ENCODE measurements at places on chromosomes 2 and 18. TPM values are rescaled to one million over a fixed set of nuclear protein-coding genes. Genes with fewer than 3 reads are reported as not detected.
A peak's percentile ranks its signal among the peaks of the same experiment; 100 is the strongest.

- no peak for DNase-seq
These were observed 36.0 kb upstream of the STAT1 start for GRCh38 chr2:191049728-191050639.

Gene TSHZ1
- polyA plus RNA-seq: 4.8 TPM

DNA sequence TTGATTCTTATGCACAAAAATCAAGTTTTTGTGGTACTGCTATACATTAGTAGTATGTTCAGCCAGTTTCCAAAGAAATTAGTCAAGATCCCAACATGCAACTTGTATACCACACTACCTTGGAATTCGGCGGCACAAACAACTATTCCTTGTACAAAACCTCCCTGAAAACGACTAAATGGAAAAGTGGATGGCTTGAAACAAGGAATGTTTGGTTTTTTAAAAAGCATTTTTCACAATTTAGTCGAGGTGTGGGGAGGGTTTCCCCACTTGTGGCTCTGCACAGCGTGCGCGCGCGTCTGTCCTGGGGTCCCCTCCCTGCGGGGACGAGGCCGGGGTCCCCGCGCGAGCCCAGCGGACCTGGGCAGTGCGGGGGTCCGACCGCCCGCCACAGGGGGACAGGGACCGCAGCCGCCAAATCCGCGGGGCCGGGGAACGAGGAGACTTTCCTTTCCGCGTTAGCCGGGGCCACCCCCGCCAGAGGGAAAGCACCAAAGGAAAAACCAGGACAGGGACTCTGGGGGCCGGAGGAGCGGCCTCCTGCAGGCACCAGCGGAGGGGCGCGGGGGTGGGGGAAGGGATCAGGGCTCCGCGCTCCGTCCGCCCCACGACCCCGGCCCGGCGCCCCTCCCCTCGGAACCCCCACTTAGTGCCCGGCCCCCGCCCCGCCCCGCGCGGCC lies 534 bp upstream of the SOCS6 start:
- DNase-seq: peak; percentile 54

DNA sequence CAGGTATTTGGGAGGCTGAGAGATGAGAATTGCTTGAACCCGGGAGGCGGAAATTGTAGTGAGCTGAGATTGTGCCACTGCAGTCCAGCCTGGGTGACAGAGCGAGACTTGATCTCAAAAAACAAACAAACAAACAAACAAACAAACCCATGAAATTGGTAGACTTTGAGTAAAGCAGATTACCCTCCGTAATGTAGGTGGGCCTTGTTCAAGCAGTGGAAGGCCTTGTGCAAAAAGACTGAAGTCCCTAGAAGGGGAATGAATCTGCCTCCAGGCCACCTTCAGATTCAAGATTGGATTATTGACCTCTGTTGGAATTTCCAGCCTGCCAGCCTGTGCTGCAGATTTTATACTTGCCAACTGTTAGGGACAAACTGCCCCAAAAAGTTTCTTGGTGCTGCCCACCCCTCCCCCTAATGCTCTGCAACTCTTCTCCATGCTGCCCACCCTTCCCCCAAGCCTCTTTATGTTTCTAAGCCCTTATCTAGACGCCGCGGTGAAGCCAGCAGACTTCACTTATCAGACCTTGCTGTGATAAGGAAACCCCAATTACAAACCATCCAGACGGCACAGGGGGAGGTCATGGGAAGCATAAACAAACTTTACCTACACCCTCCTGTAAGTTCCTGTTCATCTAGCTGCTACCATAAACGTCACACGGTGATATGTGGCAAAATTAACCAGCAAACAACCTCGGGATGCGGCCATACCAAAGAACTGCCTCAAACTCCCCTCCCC lies 17.0 kb downstream of the CYP27A1 start:
- no peak for DNase-seq

DNA sequence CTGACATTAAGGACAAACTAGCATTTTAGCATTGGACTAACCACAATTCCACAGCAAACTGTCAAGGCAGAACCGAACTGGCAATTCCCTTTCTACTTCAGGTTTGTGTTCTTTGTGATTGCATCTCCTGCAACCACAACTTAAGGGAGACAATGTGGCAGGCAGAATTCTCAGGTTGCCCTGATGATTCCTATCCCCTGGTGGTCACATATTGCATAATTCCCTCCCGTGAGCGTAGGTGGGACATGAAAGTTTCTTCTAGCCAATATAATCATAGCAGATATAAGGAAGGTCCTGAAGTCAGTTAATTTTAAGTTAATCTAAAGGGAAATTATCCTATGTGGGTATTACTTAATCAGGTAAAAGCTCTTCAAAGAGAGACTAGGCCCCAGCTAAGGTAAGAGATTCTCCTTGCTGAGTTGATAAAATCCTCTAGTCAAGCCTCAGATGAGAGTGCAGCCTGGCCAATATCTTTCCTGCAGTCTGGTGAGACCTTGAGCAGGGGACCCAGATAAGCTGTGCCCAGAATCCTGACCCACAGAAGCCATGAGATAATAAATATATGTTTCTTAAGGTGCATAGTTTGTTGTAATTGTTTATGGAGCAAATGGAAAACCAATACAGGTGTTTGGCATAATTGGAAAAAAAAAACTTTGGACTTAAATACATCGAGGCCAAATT lies 45.9 kb upstream of the TNP1 start:
- DNase-seq: no peak

GRCh38 chr2:62119311-62119974 lies 76.5 kb upstream of the B3GNT2 start:
- DNase-seq: no peak

- DNase-seq: no peak
These were observed 361 bp upstream of the HAT1 start for GRCh38 chr2:171921970-171922229.

DNA sequence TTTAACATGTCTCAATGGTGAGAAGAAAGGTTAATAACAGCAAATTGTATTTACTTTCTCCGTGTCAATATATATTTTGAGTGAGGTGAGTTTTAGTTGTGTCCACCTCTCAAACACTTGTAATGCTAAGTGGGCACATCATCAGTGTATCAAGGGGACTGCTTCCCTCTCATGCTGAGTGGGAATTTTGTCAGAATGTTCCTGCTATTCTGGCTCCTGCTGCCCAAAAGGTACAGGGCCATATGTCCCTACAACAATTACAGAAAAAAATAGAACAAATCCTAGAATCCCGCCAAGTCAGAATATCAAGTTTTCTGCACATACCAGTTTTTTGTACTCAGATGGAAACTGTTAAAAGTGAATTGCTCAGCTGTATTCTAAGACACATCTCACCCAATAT lies 5.4 kb upstream of the CERKL start:
- no peak for DNase-seq

Measured in heart right ventricle (tissue), 16 donors.